ENCODE measurements at places on chromosomes 12 and 14.
A peak's percentile ranks its signal among the peaks of the same experiment; 100 is the strongest.

GRCh38 chr12:66694666-66695613, 16.1 kb upstream of the GRIP1 start:
- DNase-seq = no peak

DNA sequence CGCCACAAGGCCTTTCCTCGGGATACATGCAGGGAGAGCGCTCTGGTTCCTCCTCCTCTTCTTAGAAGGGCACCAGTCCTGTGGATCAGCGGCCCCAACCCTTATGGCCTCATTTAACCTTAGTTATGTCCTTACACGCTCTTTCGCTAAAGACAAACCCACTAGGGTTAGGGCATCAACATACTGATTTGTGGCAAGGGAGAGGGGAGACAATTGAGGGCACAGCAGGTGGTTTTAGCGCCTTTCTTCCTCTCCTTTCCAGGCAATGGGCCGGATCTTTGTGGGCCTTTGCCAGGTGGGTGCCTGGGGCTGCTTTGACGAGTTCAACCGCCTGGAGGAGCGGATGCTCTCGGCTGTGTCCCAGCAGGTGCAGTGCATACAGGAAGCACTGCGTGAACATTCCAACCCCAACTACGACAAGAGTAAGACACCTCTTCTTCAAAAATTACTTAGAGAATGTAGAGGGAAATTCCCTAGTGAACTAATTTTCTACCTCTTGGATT, 43.6 kb downstream of the DYNC1H1 start:
- DNase-seq = no peak

- no peak for DNase-seq
Observed at GRCh38 chr14:22305607-22306006, 283.4 kb downstream of the DAD1 start.

- no peak for DNase-seq
Observed at GRCh38 chr12:121792607-121793439, 665 bp downstream of the RHOF start.

DNA sequence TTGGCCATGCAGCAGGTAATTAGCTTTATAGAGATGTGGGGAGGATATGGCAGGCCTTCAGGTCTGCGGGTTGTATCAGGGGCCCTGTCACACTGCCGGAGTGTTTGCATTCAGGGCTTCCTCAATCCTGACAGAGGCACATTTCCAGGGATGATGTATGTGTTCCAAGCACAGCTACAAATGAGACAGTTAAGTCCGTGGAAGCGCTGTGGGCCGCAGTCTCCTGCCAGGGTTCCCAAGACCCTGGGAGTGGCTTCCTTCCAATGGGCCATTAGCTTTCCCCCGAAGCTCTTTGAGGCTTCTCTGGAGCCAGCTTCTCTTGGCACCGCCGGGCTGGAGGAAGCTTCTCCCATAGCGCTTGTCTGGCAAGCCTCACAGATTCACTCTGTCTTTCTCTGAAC, 1524.7 kb upstream of the TMEM132C start:
- no peak for DNase-seq

GRCh38 chr14:89392181-89392580, 24.9 kb downstream of the FOXN3 start:
- DNase-seq = no peak

DNA sequence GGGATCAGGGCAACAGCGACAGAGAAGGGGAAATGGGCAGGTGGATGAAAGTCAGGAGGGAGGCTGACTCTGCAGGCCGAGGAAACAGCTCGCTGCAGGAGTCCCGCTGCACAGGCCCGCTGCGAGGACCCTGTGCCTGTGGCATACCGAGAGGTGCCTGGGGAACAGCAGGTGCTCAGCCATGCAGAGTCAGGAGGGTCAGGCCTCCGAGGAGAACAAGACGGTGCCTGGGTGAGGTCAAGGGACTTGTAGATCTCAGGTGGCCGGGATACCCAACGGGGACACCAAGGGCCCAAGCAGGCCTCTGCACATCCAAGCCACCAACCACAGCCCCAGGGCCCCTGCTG, 67.5 kb downstream of the NCOR2 start:
- no peak for DNase-seq

DNA sequence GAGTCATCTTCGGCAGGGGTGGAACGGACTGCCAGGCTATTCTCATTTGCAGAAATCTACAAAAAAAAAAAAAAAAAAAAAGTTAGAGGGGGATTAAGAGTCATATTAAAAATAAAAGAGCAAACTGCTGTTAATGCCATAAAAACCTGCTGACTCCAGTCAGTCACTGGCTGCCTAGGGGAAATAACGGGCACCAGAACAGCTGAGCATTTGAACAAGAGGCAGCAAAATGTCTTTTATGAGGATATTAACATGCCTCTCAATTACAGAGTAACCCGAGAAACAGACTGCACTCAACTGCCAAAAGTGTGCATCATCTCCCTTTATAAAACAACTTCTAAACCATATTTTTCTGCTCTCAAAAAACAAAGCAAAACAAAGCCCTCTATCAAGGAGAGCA, 28.7 kb upstream of the CERS5 start:
- DNase-seq = no peak

- no peak for DNase-seq
Observed at GRCh38 chr14:100626614-100627013, 39.4 kb upstream of the BEGAIN start.

DNA sequence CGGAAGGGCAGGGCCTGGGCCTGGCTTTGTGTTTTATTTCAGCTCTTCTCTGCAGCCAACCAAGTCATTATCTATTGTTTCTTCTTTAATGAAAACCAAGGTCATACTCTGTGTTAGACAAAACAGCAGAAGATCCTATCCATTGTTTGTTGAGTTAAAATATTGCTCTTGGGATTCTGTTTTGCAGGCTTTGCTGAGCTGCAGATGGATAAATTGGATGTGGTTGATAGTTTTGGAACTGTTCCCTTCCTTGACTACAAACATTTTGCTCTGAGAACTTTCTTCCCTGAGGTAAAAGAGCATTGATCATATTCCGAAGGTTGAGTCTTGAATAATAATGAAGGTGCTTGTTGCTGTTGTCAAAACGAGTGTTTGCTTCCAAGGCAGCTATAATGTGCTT, 106.6 kb downstream of the PLXNC1 start:
- no peak for DNase-seq

- no peak for DNase-seq
Observed at GRCh38 chr14:64696355-64696857, 7.8 kb upstream of the PLEKHG3 start.

- DNase-seq = no peak
Observed at GRCh38 chr12:119229837-119230236, 51.1 kb downstream of the HSPB8 start.

GRCh38 chr12:115944837-115945490, 332.5 kb downstream of the MED13L start:
- DNase-seq = no peak

DNA sequence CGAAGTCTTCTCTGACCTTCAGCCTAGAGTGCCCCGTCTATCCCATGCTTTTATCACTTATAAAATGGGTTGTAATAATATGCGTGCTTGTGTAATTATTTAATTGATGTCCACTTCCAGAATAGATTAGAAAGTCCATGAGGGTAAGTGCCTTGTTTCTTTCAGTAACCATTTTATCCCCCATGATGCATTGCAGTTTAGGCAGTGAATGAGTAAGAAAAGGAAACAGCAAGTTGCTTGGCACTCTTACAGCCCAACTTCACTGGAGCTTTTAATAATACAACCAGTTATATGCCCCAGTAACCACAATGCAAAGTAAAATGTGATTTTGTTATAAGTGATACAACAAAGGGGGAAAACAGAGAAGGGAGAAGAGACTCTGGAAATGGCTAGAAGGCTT, 287.3 kb downstream of the MED13L start:
- DNase-seq = no peak

- DNase-seq = peak; percentile 12
Observed at GRCh38 chr12:131454418-131455217, 256.3 kb upstream of the SFSWAP start.

- DNase-seq = no peak
Observed at GRCh38 chr12:63224396-63224795, 73.4 kb upstream of the AVPR1A start.

GRCh38 chr14:35405304-35405996, 901 bp upstream of the NFKBIA start:
- DNase-seq = no peak

DNA sequence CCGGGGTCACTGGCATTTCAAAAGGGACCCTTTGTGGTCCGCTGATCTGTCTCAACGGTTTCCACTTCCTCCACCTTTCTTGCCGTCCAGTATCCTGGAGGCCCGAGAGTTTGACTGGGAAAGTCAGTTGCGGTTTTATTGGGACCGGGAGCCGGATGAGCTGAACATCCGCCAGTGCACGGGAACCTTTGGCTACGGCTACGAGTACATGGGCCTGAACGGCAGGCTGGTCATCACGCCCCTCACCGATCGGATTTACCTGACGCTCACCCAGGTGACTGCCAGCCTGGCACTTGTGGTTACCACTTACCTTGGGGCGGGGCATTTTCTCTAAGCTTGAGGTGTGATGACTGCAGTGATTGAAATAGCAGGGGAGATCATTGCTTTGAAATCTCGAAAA, 83.8 kb downstream of the DNAH10 start:
- DNase-seq = no peak

GRCh38 chr12:6306151-6306550, 4.3 kb upstream of the PLEKHG6 start:
- no peak for DNase-seq

GRCh38 chr14:105926373-105927095, 400.2 kb downstream of the TMEM121 start:
- DNase-seq = no peak

All from RCC 7860 (cell line).